ENCODE measurements at places on chromosomes 7 and 10.
A peak's percentile ranks its signal among the peaks of the same experiment; 100 is the strongest.

- no peak for DNase-seq
Measured at GRCh38 chr10:58827381-58827780, 314.7 kb downstream of the BICC1 start.

GRCh38 chr10:84076540-84077195 lies 62.6 kb upstream of the GHITM start:
- no peak for DNase-seq

GRCh38 chr10:17805330-17805729 lies 3.8 kb upstream of the MRC1 start:
- no peak for DNase-seq

- DNase-seq: no peak
Measured at GRCh38 chr7:12719981-12720865, 32.8 kb downstream of the ARL4A start.

- no peak for DNase-seq
Measured at GRCh38 chr10:58350023-58350422, 15.2 kb downstream of the UBE2D1 start.

GRCh38 chr7:36870625-36871354 lies 146.5 kb upstream of the AOAH start:
- no peak for DNase-seq

DNA sequence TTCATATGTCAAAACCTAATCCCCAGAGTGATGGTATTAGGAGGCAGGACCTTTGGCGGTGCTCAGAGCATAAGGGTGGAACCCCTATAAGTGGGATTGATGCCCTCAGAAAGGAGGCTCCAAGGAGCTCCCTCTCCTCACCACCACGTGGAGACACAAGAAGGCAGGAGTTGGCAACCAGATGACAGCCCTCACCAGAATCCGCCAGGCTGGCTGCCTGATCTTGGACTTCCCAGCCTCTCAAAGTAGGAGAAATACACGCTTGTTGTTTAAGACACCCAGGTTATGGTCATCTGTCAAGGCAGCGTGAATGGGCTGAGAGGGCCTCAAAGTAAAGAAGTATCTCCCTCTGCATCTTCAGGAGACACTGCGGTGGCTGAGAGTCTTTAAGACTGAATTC lies 187.7 kb downstream of the TNS3 start:
- no peak for DNase-seq

DNA sequence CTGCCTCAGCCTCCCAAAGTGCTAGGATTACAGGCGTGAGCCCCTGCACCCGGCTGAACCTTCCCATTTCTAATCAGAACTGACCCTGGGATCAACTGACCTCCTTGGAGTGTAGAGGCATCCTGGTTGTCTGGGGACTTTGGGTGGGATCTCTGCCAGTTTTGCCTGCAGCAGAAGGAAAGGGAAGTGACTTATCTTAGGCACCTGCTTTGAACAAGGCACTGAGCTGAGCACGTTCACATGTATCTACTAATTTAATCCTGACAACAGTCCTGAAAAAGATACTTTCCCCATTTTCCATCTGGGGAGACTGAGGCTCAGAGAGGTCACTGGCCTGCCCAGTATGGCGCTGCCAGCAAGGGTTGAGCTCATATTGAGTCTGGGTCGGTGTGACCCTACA lies 153.4 kb downstream of the CUX1 start:
- DNase-seq: no peak

DNA sequence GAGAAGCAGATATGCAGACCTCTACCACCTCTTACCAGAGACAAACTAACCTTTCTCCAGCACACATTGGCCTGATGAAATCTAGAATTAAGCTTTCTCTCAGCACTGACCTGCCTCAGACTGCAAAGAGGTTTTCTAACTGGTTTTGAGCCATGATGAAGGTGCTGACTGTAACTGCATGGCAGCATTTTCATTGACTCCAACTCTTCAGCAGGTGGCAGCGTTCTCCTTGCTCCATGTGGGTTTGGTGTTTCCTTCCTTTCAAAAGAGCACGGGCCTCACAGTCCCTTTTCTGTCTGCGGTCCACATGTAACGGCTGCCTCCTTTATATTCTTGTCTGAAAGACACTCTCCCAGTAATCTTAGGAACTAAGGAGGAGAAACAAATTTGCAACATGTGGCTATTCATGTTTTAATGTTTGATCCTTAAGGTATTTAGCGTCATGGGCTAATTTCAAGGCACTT lies 12.6 kb downstream of the KLLN start:
- DNase-seq: peak; percentile 20

GRCh38 chr10:59880971-59881510 lies 25.3 kb downstream of the CCDC6 start:
- no peak for DNase-seq

DNA sequence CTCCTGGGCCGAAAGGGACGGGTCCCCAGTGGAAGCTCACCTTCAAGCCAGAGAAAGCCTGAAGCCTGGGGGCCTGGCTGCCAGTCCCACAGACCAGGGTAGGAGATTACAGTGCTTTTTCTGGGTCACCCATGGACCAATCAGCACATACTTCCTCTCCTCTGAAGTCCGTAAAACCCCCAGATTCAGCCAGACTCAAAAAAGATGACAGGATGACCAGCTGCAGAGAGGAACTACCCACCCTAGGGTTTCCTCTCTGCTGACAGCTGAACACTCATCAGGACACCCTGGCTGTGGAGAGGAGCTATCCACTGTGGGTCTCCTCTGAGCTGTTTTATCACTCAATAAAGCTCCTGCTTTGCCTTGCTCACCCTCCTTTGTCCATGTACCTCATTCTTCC lies 78.0 kb downstream of the SAMD9 start:
- no peak for DNase-seq

GRCh38 chr10:126214021-126214420 lies 174.3 kb downstream of the ADAM12 start:
- DNase-seq: no peak

DNA sequence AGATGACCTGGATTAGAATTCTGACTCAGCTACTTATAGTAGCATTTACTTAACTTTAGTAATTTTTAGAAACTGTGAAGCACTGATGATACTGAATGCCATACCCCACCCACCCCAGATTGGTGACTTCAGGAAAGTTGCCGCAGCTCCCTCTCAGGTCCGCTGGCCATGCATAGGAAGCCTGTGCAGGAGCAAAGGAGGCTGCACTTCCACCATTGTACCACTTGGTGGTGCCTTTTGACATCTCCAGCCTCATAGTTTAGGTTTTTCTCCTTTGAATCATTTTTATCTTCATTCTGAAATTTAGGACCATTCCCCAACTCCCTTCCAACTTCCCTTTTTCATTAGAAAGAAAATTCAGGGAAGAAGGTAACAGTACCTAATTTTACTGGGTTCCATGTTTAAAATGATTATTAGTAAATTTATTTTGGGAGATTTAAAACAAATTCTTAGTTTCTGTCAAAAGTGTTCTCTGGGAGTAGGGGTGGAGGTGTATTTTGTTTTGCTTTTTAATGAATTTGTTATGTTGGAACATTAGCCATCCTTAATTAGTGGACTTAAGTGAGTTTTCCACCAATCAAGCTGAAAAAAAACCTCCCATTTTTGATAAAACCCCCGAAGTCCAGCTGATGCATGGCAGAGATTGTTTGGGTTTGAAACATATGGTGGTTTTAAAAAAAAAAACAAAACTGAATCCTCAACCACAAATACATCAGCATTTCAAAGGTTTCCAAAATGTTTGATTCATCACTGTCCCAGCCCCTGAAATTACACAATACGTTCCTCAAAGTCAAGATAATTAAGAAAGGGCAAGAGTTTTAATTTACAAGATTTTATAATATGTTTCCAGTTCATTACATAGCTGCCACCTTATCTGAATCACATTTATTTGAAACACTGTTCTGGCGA lies 109.6 kb downstream of the WNT2 start:
- no peak for DNase-seq

- no peak for DNase-seq
Measured at GRCh38 chr10:28047061-28047460, 48.2 kb upstream of the ODAD2 start.

- DNase-seq: no peak
Measured at GRCh38 chr10:128617532-128617931, 491.3 kb upstream of the MKI67 start.

GRCh38 chr10:43774234-43774769 lies 125.6 kb upstream of the ZNF32 start:
- no peak for DNase-seq

DNA sequence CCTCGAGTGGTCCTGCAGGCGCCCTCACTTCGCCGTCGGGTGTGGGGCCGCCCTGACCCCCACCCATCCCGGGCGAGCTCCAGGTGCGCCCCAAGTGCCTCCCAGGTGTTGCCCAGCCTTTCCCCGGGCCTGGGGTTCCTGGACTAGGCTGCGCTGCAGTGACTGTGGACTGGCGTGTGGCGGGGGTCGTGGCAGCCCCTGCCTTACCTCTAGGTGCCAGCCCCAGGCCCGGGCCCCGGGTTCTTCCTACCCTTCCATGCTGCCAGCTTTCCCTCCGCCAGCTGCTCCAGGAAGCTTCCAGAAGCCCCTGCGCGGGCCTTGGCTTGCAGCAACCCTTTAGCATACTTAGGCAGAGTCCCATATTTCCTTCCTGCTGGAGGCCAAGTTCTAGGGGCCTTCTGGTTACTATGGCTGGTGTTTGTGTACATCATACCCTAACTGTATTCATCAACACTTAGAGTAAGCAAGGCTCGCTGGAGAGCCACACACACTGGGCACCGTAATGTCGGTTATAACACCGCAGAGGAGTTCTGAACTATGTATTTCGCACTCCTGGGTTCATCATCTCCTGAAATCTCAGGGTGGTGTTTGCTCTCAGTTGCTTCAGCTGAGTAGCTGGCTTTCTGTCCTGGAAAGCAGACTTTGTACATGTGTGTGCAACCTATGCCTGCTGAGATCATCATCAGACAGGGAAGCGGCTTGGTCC lies 471 bp downstream of the MGMT start:
- DNase-seq: no peak
